Kidney (tissue), 22 donors: ENCODE measurements at places on chromosomes 5 and 9. TPM values are rescaled to one million over a fixed set of nuclear protein-coding genes. Genes with fewer than 3 reads are reported as not detected.

GRCh38 chr5:111511174-111511830 is 1.0 kb downstream of the STARD4 start:
- no peak for DNase-seq

- DNase-seq, result no peak
Measured at GRCh38 chr9:125820100-125820804, 73.1 kb downstream of the PBX3 start.

DNA sequence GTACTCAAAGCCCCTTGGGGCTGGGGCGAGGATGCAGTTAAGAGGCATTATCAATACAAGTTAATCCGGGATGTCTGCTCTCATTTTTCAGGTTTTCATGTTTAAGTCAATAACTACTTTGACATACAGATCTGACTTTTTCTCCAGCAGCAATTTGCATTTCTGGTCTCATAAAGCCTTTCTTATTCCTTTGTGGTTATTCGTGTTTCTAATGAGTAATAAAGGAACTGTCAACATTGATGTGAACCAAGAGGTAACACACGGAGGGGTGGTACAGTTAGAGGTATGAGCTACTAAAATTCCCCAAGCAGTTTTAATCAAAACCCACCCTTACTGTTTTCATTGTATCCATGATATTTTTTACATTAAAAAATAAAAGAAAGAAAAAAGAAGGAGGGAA is 138.0 kb upstream of the NFIB start:
- no peak for DNase-seq

DNA sequence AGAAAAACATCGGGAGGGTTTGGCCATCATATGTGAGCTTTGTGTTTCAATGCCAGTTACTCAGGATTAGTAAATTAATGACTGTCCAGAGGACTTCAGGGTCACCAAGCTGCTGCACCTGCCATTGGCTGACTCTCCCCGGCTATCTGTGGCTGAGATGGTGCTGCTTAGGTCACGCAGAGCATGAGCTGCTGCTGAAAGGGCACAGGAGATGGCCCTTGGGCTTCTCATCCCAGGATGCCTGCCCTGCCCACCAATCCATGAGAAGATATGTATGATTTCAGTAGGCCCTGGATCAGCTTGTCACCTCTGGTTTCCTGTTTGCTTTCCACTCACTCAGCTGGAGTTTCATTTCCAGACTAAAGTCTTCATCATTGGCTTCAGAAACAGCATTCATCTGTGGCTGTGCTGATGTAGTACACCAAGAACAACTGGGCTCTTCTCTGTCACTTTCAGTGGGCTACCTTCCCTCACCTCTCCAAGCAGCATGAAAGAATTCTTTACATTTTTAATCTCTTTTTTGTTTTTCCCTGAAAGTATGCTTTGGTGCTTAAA is 2.4 kb upstream of the CATSPER3 start:
- DNase-seq, result no peak

GRCh38 chr9:16809912-16810610 is 60.4 kb downstream of the BNC2 start:
- no peak for DNase-seq

DNA sequence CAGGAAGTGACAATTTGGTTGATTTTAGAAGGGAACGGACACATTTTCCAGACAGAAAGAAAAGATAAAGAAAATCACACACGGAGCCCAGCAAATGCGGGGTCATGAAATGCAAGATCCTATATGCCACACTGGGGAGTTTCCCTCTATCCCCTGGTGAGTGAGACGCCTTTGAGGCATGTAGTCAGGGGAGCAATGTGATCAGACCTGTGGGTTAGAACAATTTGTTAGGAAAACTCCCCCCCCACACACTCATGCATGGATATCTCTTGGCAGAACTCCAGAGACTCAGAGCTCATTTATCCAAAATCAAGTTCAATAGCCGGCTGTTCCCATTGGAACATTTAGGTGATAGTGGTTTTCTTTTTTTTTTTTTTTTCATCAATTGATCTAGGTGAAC is 71.7 kb upstream of the TRIO start:
- no peak for DNase-seq

- peak; percentile 10 for DNase-seq
Measured at GRCh38 chr5:139843991-139844390, 48.4 kb downstream of the PSD2 start.

DNA sequence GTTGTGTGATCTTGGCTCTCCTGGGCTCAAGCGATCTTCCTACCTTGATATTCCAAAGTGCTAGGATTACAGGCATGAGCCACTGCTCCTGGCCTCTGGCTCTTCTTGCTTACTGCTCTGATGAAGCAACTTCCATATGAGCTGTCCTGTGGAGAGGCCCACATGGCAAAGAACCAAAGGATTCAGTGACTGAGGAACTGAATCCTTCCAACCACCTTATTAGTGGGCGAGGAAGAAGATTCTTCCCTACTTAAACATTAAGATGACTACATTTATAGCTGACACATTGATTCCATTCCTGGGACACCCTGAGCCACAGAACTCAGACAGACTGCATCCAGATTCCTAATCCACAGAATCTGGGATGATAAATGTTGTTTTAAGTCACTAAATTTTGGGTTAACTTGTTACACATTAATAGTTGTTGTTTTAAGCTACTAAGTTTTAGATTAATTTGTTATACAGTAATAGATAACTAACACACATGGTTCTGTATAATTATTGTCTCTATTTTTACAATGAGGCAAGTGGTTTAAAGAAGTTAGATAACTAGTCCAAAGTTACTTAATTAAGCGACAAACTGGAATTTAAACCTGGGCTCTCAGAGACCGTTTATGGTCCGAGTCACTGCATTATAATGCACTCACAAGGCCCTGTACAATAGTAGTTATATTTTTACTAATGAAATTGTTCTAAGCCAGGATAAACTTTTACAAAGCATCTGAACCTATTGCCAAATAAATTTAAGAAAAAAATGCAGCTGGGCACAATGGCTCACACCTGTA is 16.7 kb upstream of the SLCO4C1 start:
- DNase-seq, result no peak

DNA sequence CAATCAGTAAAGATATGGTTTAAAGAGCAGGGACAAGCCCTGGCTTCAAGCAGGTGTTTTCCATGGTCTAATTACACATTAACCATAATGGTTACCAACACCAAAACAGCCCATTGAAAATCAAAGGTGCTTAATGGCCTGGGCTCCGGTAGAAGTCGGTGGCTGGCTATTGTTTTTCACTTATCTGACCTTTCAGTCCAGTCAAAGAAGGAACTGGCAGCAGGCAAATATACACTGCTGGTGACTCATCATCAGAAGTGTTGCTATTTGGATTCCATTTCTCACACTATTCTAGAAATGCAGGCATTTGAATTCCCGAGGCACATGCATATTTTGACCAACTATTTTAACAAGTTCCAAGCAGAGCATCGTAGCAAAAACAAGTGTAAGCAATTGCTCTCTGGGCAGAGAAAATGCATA is 26.3 kb upstream of the GABRP start:
- DNase-seq, result no peak

DNA sequence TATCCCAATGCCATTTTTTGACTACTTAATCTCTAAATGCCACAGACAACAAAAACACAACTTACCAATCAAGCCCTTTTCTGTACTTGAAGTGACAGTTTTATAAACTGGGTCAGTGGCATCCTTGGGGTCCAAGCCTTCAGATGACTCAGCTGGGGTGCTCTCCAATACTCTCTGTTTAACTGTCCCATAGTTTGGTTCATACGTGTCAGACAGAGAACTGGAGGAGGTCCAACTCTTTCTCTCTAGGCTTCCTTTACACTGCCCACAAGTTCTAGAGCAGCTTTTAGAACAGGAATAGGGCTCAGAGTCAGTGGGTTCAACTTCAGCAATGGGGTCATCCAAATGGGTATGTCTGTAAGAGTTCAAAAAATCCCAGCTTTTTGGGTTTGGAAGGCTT is 166.9 kb downstream of the CDC42SE2 start:
- no peak for DNase-seq

- DNase-seq, result no peak
Measured at GRCh38 chr5:14240359-14240758, 97.2 kb downstream of the TRIO start.

DNA sequence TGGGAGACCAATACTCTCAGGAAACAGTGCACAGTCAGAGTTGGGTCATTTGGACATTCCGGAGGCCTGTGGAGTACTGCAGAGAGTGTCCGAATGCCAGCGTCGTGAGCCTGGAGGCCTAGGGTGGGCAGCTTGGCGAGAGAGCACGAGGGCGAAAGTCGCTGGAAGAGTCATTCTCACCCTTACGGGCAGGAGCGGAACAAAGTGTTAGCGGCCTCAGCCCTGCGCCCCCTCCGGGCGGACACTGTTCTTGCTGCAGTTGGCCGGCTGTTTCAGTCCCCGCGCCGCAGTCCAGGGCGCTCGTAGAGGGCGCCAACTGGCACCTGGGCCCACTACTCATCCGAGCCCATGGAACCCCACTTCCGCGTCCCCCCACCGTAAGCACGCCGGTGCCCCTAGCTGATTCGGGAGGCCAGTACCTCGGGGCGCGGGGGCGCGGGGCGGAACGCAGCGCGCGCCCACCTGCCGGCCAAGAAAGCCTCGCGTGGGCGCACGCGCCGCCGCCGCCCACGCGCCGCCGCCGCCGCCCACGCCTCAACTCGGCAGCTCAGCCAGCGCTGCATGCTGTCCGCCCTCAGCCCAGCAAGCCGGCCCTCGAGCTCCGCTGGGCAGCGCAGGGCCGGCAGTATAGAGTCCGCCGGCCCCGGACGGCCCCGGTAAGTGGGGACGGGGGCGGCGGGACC is 99.7 kb upstream of the CCL21 start:
- DNase-seq, result peak; percentile 57

DNA sequence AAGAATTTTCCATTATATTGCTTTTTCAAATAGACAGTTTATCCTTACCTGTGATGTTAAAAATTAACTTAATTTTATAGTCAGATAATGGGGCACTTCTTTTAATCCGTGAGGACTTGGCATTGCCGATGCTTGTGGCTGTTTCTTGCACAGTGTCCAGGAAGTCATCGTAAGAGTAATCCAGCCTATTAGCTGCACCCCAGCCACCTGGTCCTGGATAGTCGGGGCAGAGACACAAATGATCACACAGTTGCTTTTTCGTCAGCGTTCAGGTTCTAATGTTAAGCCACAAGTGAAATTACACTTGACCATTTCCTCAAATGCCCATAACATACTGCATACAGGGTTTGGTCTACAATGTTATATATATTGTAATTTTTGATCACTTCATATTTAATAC is 107.4 kb downstream of the SVEP1 start:
- DNase-seq, result no peak

GRCh38 chr5:149887622-149888183 is 56.9 kb downstream of the PDE6A start:
- DNase-seq, result peak; percentile 77

DNA sequence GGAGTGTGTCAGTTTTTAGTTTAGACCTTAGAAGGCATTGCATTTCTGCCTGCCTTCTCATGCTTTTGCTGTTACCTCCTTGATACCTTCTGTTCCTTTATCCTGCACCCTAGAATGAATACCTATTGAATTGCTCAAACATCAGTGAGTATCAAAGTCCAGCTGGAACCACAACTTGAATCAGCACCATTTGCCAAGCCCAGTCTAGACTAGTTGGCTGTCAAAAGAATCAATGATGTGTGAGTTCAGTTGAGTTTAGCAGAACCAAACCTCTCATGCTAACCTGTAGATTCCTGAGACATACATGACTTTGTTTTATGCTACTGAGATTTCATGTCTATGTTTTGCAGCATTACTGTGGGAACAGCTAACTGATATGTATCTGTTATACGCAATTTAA is 116.6 kb downstream of the FAM170A start:
- no peak for DNase-seq

- no peak for DNase-seq
Measured at GRCh38 chr9:131119600-131119999, 5.8 kb upstream of the NUP214 start.

DNA sequence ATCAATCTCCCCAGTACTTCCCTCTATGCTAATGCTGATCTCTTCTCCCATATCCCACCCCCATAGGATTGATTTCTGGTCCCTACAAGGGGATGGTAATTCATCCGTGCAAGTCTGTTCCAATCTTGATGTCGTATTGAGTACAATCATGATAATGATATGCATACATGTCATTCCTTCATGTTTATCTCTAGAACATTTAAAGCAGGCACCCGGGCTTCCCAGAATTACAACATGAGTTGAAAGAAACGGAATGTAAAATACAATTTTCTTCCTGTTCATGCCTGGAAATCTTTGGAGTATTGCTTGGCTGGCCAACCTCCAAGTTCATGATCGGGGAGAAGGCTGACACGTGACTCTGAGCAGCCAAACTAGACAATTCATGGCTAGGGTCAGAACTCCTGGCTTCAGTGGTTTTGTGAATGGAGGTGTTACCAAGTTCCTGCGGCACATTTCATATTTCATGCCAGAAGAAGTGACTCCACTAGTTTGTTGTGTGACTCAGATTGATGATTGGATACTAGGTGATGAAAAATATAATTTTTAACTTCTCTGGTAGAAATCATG is 66.6 kb downstream of the C9orf152 start:
- no peak for DNase-seq

GRCh38 chr5:56632199-56632598 is 183.2 kb upstream of the MAP3K1 start:
- no peak for DNase-seq

- no peak for DNase-seq
Measured at GRCh38 chr5:124889850-124890249, 143.4 kb upstream of the ZNF608 start.

DNA sequence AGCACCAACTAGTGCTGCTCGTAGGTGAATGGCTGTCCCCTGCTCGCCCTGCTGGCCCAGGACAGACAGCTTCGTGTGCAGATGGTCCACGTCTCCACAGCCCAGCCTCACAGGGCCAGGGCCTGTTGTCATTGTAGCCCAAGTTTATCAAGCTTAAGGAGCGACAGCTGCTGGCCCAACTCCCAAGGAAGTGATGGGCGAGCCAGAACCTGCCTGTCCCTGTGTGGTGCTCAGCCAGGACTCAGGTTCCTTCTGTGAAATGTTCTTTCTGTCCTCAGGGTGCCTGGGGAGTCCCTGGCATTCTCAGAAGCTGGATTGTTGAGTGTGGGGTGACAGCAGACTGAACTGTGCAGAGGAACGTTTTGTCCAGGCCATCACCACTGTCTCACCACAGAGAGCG is 16.4 kb downstream of the TRIP13 start:
- no peak for DNase-seq

DNA sequence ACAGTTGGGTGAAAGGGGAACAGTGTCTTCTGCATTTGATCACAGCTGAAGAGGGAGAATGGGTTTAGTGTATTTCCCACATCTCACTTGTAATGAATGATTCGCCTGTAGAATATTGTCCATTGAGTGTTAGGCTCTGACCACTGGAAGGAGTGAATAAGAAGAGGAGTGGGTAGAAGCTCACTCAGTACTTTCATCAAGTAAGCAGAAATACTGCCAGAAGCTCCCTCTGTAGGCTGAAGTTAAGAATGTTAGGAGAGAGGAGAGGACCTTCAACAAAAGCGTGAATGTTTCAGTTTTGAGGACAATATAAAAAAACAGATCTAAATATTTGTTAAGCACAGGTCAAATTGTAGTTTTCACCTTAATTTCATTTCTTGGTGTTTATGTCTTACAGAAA is 27.5 kb downstream of the FSD1L start:
- DNase-seq, result peak; percentile 53

Gene INSL4
- polyA plus RNA-seq, result not detected

Gene PCDHGC5
- not detected for polyA plus RNA-seq

Gene SLC6A7
- not detected for polyA plus RNA-seq

Gene EMB
- polyA plus RNA-seq, result 2.2 TPM

Gene RNF38
- polyA plus RNA-seq, result 10.7 TPM

Gene ZNF618
- polyA plus RNA-seq, result 5.6 TPM

Gene CCDC192
- polyA plus RNA-seq, result not detected
